ENCODE measurements at places on chromosomes 7 and 10.
A peak's percentile ranks its signal among the peaks of the same experiment; 100 is the strongest.

GRCh38 chr10:124157271-124157681 lies 63.9 kb upstream of the CHST15 start:
- DNase-seq, result no peak

DNA sequence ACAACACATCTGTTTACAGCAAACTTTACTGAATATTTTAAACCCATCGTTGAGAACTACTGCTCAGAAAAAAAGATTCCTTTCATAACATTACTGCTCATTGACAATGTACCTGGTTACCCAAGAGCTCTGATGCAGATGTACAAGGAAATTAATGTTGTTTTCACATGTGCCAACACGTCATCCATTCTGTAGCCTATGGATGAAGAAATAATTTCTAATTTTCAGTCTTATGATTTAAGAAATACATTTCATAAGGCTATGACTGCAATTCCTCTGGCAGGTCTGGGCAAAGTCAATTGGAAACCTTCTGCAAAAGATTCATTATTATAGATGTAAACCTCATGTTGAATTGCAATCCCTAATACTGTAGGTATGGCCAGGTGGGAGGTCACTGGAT lies 16.7 kb upstream of the CNNM1 start:
- DNase-seq, result no peak

DNA sequence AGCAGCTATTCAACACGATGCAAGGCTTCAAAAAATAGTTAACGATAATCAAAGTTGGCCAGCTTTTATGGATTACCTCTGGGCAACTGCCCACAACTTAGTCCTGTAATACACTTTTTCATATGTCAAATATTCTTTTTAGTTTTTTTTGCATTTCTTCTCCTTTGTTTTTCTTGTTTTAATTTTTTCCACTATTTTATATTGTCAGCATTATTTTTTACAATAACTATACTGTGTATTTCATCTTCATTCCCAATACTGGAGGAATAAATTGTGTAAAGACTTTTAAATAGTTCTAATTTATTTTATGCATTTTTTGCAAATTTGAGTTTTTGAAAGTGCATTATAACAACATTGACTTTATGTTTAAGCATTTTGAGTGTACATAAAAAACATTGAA lies 18.5 kb upstream of the CTAGE4 start:
- no peak for DNase-seq

- no peak for DNase-seq
Observed at GRCh38 chr7:5463031-5463430, 39.4 kb upstream of the TNRC18 start.

DNA sequence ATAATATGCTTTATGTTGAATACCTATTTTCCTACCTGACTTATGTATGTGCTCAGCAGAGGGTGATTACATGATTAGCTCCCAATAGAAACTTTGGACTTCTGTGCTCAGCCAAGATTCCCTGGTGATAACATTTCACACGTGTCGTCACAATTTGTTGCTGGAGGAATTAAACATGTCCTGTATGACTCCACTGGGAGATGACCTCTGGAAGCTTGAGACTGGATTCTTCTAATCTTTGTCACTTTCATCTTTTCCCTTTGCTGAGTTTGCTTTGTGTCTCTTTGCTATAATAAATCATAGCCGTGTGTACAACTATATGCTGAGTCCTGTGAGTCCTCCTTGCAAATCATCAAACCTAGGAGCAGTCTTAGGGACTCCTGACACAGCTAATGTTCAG lies 120.9 kb upstream of the LRRTM3 start:
- no peak for DNase-seq

- DNase-seq, result no peak
Observed at GRCh38 chr7:18538554-18539250, 43.2 kb downstream of the HDAC9 start.

- no peak for DNase-seq
Observed at GRCh38 chr7:20269726-20270125, 52.5 kb upstream of the MACC1 start.

GRCh38 chr10:35885076-35885475 lies 243.0 kb upstream of the FZD8 start:
- no peak for DNase-seq

GRCh38 chr10:93926613-93927012 lies 32.8 kb downstream of the SLC35G1 start:
- DNase-seq, result no peak

- no peak for DNase-seq
Observed at GRCh38 chr7:77205706-77206105, 6.1 kb upstream of the FGL2 start.

DNA sequence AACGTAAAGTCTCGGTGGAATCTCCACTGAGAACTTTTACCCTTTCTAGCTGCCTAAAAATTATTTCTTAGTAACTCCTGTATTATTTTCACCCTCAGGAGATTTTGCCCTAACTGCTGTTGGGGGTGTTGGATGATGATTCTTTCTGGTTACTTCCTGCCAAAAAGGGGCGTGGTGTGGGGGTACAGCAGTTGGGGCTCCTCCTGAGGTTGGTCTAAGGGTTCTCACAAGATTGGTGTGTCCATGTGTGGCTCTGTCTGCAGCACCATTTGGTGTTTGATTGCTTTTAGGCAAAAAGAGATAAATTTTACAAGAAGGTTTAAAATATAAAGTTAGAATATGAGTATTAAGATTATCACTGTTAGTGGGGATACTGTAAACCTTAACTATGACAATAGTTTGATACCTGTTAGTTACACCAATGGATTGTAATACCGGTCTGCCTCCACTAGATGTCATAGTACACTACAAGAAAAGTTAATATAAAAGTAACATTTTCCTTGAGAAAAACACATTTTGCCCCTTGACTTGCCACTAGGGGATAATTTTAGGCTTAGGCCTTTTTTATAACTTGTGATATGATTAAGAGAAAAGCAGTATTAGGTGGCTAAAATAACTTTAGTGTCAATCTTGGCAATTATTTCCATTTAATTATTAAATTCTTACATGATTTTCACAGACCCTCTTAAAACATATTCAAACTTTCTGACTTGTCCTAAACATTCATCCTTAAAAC lies 928.7 kb downstream of the IPMK start:
- DNase-seq, result no peak

DNA sequence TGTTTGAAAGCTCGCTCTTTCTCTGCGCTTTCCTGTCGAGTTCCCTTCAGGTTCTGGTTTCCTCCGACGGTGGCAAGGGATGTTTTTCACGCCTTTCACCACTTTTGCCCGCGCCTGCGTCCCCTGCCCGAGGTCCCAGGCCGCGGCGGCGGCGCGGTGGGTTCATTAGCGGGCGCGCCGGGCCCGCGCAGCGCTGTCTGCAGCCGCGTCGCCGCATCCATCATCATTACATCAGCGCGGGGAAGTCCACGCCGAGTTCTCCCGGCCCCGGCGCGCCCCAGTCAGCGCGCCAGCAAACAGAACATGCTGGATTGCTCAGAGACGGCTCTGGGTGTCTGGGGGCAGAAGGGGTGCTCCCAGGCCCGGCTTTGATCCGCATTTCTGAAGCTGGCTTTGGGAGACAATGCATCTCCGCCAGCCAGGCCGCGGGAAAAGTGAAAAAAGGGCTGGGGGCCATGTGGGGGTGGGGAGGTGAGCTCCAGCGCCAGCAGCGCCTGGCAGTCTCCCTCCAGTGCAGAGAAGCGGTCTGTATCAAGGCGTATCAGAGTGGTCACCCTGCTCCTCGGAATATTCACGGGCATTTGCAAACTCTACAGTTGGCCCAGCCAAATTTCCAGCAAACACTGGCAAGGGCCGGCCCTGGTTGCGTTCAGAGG lies 8.9 kb downstream of the GLI3 start:
- DNase-seq, result no peak

DNA sequence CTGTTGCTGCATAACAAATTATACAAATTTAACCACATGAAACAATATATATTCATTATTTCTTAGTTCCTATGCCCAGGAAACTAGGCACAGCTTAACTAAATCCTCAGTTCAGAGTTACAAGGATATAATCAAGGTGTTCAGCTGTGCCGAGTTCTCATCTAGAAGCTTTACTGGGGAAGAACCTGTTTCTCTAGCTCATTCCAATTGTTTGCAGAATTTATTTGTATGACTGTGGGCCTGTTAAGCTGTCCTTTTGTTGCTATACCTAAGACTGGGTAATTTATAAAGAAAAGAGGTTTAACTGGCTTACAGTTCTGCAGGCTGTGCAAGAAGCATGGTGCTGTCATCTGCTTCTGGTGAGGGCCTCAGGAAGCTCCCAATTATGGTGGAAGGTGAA lies 21.8 kb upstream of the MDFIC start:
- DNase-seq, result no peak

GRCh38 chr7:63057265-63057664 lies 941.4 kb upstream of the ZNF722 start:
- DNase-seq, result no peak

DNA sequence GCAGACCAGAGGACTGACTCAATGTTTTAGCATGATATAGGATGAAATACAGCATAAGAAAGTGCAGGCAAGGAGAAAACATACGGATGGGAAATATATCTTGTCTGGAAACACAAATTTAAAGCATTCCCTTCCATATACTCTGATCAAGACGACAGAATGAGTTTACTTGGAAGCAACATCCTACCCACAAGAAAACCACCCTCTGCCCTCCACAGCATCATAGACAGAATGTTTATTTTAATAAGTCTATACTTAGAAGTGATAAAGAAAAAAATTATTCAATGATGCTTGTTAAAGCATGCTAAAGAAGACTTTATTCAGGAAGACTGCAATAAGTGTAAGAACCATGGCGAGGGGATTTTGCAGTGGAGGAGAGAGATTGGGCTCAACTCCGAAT lies 32.4 kb upstream of the HIBADH start:
- no peak for DNase-seq

GRCh38 chr7:74405191-74405898 lies 48.4 kb upstream of the GTF2IRD1 start:
- DNase-seq, result no peak

DNA sequence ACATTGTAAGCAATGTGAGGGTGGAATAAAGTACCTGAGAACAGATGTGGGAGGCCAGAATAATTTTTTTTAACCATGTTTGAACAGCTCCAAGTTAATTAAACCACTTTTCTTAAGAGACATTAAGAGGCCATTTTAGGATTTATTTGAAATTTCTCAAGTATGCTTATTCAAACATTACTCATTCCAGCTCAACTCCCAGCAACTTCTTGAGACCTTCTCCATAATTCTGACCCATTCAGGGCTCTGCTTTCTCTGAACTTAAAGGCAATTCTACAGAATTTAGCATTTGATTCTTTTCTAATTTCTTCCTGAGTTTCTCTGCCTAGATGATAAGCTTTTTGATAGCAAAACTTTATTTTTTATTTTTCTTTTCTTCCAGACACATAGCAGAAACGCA lies 314.5 kb downstream of the CAMK1D start:
- DNase-seq, result no peak

DNA sequence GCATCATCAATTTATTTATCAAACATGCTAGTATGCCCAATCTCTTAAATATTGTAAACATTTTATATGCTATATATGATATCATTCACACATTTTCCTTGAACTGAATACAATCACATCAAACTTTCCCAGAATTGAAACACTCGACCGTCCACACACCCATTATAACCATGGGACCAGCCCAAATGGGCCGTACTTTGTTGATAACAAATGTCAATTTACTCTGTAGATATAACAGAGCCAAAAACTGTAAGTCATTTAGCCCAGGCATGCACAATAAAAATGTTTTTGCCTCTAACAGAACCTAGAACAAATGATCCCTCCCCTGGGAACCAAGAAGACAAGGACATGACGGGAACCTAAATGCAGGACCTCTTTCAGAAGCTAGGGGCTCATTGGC lies 683 bp upstream of the ANKRD22 start:
- no peak for DNase-seq

DNA sequence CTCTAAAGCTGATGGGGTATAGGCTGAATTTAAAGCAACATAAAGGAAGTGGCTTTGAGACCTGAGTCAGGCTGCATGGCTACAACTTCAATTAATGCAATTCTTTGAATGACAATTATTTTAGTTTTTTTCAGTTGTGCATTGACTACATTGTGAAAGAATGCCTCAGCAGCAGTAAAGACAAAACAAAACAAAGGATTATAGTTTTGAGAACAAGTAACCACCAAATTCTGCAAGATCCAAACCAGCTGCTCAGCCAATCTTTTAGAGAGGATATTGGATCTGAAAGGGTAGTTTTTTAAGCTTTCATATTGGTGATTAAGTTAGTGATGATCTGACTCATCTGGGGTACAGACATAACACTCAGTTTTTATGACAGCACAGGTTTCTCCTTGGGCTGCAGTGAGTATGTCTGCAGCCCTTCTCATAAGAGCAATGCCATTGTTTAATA lies 40.6 kb upstream of the ABCA13 start:
- DNase-seq, result no peak

DNA sequence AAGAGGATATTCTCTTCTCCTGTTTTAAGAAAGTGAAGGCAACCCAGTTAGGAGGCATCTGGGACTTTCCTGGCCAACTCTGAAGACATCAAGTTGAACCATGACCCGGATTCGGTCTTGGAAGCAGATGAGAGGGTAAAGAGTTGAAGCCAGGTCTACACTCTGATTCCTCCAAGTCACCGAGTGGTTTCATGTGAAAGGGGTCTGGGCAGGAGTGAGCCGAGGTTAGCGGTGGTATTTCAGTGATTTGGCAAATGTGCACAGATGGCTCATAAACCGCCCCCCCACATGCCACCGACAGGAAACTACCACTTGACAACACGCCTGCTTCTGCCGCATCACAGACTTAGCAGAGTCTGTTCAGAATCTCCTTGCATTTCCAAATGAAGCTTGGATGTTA lies 11.4 kb upstream of the REPIN1 start:
- DNase-seq, result peak; percentile 93

DNA sequence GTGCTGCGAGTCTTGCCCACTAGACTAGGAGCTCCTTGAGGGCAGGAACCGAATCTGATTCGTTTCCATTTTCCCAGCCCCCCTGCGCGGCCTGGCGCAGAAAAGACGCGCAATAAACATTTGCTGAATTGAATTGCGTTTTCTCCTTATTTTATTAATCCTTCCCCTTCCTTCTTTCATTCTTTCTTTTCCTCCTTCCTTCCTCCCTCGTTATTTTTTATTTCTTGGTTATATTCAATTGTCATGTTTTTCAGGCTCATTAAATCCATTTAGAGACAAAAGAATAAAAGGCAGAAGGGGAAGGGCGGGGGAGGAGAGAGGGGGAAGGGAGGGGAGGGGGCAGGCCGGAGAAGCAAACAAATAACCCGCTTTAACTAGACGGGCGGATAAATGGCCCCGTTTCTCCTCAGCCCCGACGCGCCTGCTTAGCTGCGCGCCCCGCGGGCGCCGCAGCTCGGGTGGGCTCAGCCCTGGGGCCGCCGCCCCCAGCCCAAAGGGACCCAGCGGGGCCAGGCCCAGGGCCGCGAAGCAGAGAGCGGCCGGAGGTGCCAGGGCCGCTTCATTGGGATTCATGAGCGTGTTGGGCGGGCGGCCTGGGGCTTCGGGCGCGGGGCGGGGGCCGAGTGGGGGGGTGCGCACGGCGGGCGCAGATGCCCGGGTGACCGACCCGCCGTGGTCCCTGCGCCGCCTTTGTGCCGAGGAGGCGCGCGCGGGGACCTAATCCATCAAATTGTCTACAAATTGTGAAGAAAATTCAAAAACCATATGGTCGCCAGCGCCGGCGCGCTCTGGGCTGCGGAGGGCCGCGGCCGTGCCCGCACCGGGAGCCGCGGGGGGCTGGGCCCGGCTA lies 5.0 kb downstream of the LBX1 start:
- no peak for DNase-seq

GRCh38 chr10:65618126-65618525 lies 1307.7 kb upstream of the LRRTM3 start:
- no peak for DNase-seq
